ENCODE measurements at places on chromosomes 12 and 14.

- DNase-seq = peak; percentile 82
These were observed 79.2 kb upstream of the RBM19 start for GRCh38 chr12:114045349-114045748.

DNA sequence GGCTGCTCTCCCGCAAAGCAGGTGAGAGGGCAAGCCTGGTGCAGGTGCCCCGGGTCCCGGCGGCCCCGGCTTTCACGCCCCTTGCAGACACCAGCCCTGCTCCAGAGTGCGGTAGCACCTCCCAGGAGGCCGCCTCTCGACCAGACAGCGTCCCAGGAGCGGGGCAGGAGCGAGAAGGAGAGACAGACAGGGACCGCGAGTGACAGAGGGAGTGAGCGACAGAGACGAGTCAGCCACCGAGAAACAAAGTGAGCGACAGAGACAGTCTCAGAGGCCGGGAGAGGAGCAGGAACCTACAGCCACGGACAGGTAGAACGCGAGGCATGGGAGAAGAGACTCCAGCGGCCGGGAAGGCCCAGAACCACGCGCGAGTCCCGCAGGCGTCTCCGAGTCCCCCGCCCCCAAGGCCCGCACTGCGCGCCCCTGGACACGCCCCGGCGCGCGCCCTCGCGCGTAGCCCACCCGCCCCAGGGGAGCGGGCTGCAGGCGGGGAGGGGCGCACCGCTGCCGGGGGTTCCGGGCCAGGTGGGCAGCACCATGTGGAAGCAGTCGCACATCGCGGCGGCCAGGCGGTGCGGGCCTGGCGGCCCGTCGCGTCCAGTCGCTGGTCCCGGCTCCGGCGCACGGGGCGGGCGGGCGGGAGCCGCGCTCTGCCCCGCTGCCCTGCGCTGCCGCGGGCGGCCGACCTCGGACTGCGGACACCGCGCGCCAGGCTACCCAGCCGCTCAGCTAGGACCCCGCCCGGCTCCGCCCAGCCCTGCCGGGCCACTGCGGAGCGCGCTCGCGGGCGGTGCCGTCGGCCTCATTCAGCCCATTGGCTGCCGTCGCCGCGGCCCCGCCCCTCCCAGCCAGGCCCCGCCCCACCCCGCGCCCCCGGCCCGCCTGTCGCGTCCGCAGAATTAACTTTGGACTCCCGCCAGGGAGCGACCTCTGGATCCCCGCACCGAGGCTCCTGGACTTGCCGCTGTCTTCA lies at the start of gene AHNAK2:
TSS of gene AHNAK2 (minus strand) at position 694 of the 973 bp plus-strand sequence. CDS start at position 557, 137 bp downstream.
- peak; percentile 55 for DNase-seq

DNA sequence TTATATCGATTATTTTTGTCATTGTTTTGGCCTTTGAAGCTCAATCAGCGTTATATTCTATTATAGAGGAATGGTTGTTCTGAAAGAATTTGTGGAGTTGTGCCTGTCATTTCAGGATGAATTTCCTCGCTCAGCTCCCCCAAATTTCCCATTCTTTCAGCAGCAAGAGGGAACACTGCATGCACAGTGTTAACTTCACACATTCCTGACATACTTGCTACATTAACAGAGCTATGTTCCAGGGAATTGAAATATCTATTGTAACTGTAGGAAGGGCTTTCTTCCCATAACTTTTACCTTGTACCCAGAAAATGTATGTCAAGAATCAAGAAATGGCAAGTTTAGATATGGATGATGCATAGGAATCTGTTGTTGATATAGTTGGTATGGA lies 379.0 kb downstream of the LRIG3 start:
- no peak for DNase-seq

DNA sequence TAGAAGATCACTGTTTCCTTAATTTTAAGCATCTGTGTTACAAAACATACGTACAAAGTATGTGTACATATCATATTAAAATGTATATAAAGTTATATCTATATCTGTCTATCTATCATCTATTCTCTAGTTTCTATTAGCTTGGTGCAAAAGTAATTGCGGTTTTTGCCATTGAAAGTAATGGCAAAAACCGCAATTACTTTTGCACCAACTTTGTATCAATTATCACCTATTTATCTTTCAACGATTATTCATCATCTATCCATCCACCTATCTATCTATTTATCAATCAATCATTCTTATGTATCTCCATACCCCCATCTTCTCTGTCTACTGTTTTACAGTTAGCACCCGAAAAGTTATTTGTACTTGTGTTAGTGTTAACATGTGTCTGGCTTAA lies 447.6 kb downstream of the NRXN3 start:
- no peak for DNase-seq

- DNase-seq = no peak
These were observed 13.9 kb downstream of the JDP2 start for GRCh38 chr14:75441728-75442127.
